ENCODE measurements at places on chromosomes 11 and 22.

GRCh38 chr11:133864756-133865155 is 19.4 kb upstream of the SPATA19 start:
- no peak for DNase-seq

GRCh38 chr22:38824585-38824984 is 19.2 kb downstream of the NPTXR start:
- DNase-seq: no peak

GRCh38 chr22:32677876-32678275 is 123.6 kb upstream of the TIMP3 start:
- no peak for DNase-seq

GRCh38 chr22:50563413-50564160 is 868 bp upstream of the SYCE3 start:
- no peak for DNase-seq

GRCh38 chr11:119481667-119482400 is 58.9 kb upstream of the THY1 start:
- DNase-seq: no peak

DNA sequence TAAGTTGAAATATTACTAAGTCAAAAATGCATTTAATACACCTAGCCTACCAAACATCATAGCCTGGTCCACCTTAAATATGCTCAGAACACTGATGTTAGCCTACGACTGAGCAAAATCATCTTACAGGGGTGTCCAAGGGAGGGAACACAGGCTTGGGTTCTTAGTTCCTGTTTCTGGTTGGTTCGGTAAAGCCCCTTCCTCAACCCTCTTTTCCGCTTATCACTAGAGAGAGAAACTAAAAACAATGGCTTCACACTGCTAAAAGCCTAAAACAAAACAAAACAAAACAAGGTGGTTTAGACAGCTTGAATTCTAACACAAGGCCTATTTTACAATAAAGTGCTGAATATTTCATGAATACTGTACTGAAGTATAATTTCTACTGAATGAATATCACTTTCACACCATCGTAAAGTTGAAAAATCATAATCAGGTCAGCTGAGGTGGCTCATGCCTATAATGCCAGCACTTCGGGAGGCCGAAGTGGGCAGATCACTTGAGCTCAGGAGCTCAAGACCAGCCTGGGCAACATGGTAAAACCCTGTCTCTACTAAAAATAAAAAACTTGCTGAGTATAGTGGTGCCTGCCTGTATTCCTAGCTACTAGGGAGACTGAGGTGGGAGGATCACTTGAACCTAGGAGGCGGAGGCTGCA is 118.0 kb downstream of the SIK3 start:
- no peak for DNase-seq
